ENCODE measurements at places on chromosomes 3 and 15.

DNA sequence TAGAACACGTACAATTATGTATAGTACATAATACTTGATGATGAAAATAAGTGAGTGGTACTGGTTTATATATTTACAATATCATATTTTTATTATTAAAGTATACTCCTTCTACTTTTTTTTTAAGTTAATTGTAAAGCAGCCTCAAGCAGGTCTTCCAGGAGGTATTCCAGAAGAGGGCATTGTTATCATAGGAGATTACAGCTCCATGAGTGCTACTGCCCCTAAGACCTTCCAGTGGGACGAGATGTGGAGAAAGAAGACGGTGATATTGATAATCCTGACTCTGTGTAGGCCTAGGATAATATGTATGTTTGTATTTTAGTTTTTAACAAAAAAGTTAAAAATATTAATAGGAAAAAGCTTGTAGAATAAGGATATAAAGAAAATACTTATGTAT, 40.3 kb upstream of the SCN5A start:
- no peak for DNase-seq

DNA sequence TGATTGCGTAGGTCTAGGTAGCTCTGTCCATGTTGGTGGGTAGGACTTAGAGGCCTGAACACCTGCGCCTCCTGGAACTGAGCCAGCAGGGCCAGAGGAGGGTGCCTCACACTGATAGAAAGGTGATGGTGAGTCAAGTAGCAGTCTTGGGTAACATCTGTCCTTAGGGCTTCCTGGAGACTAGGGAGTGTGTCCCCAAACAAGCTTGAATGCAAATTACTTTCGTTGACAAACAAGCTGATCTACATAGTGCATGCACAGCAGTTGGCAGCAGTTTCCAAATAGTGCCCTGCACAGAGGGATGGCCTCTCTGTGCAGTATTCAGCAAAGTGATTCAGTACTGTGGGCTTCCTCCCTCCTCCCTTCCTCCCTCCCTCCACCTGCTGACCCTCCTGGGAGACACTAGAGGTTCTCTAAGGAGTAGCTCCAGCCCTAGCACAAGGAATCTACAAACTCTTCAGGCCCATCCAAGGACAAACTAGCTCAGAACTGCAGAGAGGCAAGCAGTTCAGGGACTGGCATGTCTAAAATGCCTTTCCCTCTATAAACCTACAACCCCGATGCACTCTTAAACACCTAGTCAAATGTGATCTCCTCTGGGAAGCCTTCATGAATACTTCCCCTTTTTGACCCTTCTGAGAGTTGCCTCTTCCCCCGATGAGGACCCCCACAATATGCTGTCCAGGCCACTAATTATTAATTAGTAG, 61.0 kb downstream of the TLE3 start:
- no peak for DNase-seq

DNA sequence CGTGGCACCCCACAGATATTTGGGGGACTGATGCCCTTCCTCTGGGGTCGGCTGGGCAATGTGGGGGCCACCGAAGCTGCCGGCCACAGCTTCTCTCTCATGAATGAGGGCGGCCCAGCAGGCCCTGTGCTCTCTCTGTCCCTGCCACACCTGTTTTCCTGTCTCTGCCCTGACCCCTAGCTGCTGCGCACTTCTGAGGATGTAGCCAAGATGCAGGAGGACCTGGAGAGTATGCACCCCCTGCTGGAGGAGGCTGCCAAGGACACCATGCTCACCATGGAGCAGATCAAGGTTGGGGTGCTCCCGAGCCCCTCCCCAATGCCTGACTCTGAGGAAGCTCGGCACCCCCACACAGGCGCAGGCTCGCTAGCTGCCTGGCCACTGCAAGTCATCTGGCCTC, 59.7 kb downstream of the SEMA3G start:
- DNase-seq: no peak

DNA sequence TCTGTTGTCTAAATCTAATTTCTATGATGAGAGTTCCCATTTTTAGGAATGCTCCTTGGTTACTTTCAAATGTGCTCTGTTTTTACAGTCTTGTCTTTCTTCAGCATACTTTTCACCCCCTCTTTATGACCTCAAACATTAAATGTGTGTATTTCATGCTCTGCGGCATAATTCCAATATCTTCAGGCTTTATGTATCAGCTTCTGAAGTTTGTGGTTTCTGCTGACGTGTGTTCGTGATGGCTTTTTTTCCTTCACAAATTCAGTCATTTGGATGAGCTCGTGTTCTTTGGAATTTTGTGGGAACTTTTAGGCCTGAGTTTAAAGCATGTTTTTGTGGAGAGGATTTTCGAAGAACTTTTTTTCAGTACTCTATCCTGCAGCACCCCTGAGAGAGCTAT, 97.7 kb upstream of the CHRNA7 start:
- no peak for DNase-seq

GRCh38 chr3:120489421-120489820, 38.6 kb upstream of the FSTL1 start:
- no peak for DNase-seq

DNA sequence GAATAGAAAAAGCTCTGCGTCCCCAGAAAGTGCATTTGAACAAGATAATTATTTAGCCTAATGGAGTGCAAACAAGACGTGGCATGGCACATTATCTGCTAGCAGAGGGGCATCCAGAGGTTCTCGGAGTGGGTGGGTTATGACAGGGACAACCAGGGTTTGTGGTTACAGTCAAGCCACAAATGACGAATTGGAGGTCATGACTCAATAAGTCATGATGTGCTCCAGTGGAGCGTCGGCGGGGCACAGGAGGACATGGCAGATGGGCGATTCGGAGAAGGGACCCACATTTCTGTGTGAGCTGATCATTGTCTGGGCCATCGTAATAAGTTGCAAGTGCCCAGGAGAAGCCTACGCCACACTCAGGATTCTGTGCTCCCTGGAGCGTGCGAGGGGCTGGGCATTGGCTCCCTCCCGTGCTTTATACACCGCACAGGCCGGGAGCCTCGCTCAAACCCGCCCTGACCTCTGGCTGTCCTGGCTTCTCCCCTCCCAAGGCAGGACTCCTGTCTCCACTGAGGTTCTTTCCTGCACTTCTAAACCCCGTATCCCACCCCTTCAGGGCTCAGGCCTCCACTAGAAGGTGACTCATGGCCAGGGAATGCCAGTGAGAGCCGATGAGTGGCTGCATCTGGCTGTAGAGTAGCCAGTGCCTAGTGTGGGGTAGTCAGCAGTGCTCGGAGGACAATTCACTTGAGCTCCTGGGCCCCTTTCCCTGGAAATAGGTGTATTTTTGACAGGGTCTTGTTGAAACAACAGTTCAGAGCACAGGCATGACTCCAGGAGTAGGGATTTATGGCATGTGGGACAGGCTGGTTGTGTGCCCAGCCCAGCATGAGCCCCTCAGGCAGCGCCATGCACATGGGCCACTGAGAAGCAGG, 67.4 kb downstream of the GRIP2 start:
- DNase-seq: no peak

DNA sequence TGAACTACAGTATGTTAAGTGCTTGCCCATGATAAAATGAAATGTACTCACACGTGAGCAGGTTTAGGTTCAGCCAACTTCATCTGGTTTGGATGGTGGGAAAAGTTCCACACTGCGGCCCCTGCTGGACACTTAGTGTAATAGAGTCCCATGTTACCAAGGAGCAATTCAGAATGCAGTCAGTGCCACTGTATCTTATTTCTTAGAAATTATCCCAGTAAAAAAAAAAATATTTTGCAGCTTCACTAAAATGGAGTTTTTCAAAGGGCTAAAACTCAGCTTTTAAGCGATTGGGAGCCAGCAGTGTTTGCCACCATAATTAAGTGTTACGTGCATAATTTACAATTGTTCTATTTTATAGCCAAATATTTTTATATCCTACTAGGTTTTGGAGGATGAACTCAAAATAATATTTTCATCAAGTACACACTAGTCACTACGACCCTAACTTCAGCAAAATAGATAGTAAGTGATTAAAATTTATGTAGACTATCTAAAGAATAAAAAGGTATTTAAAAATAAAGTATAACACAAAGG, 371.7 kb upstream of the GBE1 start:
- DNase-seq: no peak

GRCh38 chr3:186826410-186826975, 16.0 kb upstream of the ADIPOQ start:
- DNase-seq: no peak

- no peak for DNase-seq
Measured at GRCh38 chr3:178457511-178457910, 78.7 kb upstream of the KCNMB2 start.

GRCh38 chr3:22846566-22846965, 356.6 kb upstream of the UBE2E2 start:
- DNase-seq: no peak

- no peak for DNase-seq
Measured at GRCh38 chr3:31882895-31883294, 98.2 kb downstream of the OSBPL10 start.

DNA sequence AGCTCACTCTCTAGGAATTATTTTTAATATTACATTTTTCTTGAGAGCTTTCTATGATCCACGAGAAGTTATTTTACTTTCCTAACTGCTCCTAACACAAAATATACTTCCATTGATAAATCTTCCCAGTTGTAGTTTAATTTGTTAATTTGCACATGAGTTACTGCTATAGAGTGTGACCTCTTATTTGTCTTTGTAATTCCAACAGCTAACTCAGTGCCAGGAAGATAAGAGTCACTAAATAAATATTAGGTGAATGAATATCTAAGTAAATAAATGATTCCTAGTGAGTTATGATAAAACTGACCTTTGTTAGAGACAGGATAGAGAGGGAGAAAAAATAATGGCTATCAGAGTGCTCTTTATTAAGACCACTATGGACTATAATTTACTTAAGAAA, 319.9 kb downstream of the NAALADL2 start:
- no peak for DNase-seq

GRCh38 chr15:85452436-85452835, 72.0 kb downstream of the AKAP13 start:
- no peak for DNase-seq

DNA sequence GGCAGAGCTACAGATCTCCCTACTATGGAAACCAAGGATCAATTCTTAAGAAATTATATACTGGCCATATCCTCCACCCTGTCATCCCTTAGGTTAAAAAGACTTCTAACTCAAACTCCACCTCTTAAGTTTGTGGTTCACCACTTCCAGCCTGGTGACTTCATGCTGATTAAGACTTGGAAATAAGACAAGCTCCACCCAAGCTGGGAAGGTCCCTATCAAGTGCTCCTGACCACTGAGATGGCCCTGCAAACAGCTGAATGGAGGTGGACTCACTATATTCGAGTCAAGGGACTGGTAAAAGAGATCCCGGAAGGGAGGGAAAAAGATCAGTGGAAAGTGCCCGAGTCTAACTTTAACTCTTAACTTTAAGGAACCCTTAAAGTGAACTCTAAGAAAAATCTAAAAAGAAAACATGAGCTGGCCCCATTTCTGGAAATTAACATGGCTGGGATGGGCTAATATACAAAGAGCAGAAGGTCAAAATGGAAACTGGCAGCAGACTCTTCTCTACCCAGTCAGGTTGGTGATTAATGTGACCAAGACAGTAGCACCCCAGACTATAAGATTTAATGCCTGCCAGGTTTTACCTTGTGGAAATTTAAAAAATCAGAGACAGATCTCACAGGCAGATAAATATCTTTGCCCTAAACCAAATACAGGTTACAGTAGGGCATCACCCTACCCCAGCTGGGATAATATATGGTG, 43.9 kb downstream of the PPCDC start:
- DNase-seq: no peak

DNA sequence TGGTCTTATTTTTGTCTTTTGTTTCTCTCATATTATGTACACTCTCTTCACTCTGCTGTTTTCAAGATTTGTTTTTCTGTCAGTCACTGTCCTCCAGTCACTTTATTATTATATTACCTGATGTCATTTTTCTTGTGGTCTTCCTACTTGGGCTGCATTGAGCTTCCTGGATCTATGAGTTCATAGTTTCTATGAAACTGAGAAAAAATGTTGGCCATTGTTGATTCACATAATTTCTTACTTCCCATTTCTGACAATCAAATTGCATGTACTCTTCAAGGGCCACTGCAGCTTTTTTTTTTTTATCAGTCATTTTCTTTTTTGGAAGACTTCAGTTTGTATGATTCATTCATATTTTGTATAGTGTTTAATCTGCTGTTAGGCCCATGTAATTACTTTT, 1180.6 kb upstream of the GBE1 start:
- no peak for DNase-seq

GRCh38 chr3:160480931-160481330, 31.3 kb upstream of the TRIM59 start:
- DNase-seq: no peak

- no peak for DNase-seq
Measured at GRCh38 chr3:178255315-178255714, 280.9 kb upstream of the KCNMB2 start.

- DNase-seq: no peak
Measured at GRCh38 chr3:64612082-64612860, 75.5 kb downstream of the ADAMTS9 start.

GRCh38 chr3:45513041-45513440, 81.5 kb upstream of the LIMD1 start:
- DNase-seq: no peak

DNA sequence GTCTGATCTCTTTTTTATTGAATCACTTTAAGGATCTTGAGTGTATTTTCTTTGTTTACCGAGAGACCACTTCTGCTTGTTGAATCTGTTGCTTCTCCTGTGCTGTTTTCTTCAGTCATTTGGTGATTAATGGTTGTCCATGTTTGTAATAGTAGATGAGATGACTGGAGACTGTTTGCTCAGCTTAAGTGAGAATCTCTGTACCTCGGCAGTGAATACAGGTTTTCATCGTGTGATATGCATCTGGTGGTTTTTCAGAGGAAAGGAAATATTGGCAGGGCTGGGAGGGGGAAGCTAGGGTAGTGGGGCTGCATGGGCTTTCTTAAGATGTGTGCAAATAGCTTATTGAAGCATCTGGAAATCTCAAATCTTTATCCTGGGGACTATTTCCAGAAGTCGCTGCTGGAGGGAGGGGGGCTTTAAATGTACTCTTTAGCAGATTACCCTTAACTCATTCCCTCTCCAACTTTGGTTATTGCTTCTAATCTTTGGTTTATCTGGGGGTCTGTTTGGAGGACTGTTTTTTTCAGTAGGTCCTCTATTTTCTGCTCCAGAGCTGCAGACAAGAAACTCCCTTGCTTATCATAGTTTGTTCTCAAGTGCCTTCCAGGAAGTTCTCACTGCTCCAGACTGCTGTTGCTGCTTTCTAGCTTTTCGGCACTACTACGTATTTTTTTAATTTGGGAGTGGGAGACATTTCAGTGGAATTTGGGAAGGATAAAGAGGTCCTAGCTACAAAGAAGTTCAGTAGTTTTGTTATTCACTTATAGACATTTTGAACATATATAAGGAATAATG, 19.4 kb downstream of the CMTM8 start:
- no peak for DNase-seq

DNA sequence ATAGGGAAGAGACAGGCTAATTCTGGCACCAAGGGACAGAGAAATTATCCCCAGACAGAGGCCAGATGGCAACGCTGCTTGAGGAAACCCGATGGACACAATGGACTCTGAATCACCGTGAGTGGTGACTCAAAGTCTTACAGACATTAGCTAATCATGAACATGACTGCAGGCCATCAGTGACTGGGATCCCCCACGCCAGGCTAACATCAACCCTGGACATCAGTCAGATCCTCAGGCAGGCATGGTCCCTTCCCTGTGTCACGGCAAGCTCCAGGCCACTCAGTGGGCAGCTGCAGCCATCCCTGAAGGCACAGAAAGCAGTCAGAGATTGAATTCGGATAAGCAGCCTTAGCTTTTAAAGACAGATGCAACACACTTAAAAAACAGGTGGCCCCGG, 23.8 kb upstream of the OXTR start:
- no peak for DNase-seq

GRCh38 chr3:126106336-126107202, 22.6 kb upstream of the SLC41A3 start:
- no peak for DNase-seq

- DNase-seq: no peak
Measured at GRCh38 chr3:132803889-132804288, 81.7 kb upstream of the NPHP3 start.

All from cortex of kidney (tissue), 1 donor.